ENCODE measurements at places on chromosomes 2 and 18.
A peak's percentile ranks its signal among the peaks of the same experiment; 100 is the strongest.

DNA sequence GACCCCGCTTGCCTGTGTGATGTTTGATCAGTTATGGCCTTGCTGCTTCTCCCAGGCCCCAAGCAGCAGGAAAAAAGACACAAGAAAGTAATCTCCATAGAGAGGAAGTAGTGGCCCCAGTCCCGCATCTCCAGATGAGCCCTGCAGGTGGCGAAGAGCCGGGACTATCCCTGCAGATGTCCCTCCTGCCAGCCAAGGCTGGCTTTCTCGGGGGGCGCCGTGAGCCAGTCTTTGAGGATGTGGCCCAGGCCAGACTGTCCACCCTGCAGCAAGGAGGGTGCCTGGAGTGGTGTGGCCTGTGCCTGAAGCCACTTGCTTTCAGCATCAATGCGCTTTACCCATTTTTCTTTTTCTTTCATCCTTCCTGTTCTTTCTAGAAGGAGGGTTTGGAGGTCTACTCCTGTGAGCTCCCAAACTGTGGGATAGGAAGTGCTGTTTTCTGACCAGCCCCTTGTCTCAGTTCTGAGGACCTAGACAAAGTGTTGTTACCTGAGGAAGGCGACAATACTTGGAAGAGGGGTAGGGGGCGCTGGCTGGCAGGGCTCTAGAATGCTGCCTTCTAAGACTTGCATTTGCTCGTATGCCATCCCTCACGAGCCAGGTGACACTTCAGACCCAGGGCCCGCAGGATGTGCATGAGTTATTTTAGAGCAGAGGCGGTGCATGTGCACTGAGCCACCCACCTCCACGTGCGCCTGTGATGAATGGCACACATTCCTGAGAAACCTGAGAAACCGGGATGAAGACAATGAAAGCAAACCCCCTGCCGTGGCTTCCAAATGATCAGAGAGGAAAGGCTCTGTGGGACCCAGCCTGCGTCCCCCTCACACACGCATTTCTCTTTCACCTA, 255.8 kb downstream of the FBXO15 start:
- no peak for DNase-seq

GRCh38 chr2:17422061-17422460, 96.2 kb downstream of the RAD51AP2 start:
- no peak for DNase-seq

DNA sequence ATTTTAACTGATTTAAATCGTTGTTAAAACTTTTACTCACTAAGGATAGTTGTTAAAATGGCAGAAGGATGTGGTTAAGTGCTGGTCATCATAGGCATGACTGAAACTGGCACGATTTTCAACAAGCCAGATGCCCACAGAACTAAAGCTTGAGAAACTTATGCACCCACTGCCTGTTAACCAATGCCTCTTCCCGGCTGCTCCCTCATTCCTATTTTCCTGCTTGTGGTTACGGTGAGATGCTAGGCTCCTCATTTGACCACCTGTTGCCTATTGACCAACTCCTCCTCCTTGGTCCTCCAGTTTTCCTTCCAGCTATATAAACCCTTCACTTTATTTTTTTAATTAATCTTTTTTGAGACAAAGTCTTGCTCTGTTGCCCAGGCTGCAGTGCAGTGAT, 238.7 kb downstream of the TFCP2L1 start:
- DNase-seq = no peak

GRCh38 chr2:42089340-42089925, 41.6 kb downstream of the PKDCC start:
- peak; percentile 43 for DNase-seq

- no peak for DNase-seq
These were observed 28.6 kb downstream of the PCBP1 start for GRCh38 chr2:70115646-70116442.

- DNase-seq = no peak
These were observed 106.2 kb downstream of the CYRIA start for GRCh38 chr2:16559278-16560067.

- DNase-seq = no peak
These were observed 330.2 kb downstream of the RBM43 start for GRCh38 chr2:150931451-150931850.

GRCh38 chr18:46084431-46084830, 12.4 kb upstream of the PSTPIP2 start:
- no peak for DNase-seq

GRCh38 chr2:63522950-63523349, 65.3 kb downstream of the WDPCP start:
- DNase-seq = no peak

DNA sequence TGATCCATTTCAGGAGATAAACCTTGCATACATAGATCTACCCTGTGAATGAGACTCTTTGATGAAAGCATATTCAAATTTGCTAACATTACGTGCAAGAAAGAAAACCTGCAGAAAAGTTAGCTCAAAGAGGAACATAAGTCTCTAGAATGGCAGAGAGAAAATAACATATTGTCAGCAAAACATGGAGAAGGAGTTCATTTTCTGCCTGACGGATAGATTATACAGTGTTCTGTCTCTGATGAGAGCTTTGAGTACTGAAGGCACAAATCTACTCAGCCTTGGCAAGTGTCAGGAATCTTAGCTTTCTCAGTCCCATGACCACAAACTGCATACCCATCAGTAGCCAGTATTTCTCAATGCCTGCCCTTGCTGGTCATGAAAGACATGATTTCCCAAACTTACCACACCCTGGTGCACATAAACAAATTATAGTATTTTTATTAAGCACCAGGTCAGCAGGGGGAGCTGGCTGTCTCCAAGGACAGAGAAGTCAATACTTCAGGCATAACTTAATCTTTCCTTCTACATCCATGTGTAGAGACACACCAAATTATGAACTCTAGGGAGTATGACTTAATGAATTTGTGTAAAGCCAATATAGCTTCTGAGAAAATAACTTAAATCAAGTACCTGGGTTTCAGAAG, 401.2 kb upstream of the SOX11 start:
- DNase-seq = no peak

DNA sequence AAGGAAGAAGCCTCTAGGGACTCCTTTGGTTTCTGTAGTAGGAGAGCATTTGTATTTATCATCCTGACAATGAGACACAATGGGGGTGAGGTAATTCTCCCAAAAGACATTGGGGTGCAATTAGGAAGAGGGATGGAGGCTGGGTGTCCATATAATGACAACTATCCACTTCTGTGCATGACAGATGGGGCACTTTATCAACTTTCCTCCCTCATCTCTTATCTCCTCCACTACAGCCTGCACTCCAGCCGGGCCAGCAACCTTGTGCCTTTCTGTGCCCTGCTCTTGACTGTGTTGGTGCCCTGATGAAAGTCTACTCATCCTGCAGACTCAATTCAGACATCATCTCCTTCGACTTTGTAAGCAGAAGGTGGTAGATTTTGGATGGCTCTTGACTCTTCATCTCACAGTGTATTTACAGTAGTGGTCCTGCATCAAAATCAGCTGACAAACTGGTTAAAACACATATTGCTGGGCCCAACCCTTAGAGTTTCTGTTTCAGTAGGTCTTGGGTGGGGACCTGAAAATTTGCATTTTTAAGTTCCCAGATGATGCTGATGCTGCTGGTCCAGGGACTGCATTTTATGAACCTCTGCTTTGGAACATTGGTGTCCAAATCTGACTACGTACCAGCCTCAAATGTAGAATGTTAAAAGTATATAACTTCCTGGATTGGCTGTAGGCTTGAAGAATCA, 40.8 kb upstream of the CFAP36 start:
- DNase-seq = no peak

GRCh38 chr18:57784034-57784800, 18.9 kb downstream of the ATP8B1 start:
- no peak for DNase-seq

GRCh38 chr18:72811047-72811446, 56.7 kb downstream of the NETO1 start:
- no peak for DNase-seq

DNA sequence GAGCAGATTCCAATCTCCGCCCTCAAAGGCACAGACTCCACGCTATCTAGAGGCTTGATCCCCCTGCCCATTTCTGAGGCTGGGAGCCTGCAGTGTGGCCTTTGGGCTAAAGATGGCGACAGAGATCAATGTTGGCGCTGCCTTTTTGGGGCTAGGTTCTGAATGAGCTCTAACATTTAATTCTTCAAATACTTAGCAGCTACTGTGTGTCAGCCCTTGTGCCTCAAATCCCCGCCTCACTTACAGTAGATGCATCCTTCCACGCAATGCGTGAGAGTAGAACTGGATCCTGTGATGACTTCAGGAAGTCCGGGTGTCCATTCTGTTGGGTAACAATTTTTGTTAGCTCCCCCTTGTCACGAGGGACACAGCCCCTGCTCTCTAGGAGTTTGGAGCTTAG, 12.4 kb downstream of the IL1F10 start:
- peak; percentile 60 for DNase-seq

GRCh38 chr2:238267341-238267710, 21.1 kb downstream of the PER2 start:
- no peak for DNase-seq

DNA sequence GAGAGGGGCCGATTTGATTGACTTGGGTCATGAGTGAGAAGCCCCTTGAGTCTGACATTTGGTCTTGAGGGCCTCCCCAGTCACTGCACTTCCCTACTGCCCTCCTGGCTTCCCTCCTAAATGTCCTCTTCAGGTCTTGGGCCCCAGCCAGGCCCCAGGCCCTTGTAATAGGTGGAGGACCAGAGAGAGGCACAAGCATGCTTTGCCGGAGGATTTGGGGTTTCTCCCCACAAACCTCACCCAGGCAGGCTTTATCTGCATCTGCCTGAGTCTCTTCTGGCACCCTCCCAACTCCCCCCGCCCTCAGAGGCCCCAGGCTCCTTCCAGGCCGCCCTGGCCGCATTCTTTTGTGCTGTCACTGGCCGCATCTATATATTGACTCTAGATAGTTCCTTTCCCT, 270.7 kb downstream of the HAUS1 start:
- no peak for DNase-seq

GRCh38 chr2:216695401-216695821, at the start of gene IGFBP5:
Gene IGFBP5, minus strand, starts transcription at chr2:216695549. Its CDS starts 774 bp downstream, at chr2:216694775.
- no peak for DNase-seq

DNA sequence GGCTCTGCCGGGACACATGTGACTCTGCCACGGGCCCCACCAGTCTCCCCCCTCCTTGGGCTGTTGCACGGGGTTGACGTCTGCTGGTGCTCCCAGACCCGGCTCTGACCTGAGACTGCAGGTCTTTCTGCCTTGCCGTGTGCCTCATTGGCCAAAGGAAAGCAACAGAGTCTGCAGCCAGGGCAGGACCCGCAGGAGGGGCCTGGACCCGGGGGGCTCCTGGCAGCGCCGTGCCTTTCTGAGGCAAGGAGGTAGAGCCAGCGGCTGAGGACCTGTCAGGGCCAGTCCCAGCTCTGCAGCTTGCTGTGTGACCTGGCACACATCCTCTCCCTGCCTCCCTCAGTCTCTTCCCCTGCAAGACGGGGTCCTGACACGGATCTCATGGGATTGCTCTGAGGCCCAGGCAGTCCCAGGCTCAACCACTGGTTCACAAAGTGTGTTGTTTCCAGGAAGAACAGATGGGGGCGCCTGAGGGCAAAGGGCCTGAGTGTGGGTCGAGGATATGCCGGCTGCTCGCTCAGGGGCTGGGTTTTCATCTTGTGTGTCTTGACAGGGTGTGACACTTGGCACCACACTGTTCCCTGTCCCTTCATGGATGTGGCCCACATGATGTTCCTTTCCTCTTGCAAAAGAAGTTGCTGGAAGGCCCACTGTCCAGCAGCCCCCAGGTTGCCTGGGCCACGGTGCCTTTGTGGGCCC, 9.0 kb downstream of the CAPN10 start:
- DNase-seq = peak; percentile 26

DNA sequence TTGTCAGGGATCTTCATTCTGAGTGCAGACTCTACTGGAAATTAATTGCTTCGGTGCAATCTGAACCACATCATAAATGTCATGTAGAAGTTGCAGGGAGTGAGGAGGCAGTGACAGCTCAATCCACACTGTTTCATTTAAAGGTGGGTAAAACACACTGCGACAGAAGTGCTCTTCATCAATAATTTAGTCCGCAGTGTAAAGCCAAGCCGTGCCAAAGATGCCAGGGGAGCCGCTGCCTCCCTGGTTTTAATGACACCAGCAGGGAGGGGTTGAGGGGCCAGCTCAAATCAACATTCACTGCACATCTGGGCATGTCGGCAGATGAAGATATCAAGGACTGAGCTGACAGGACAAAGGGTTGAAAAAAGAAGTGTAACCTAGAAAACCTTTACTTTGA, 305.7 kb upstream of the VRK2 start:
- DNase-seq = no peak

- no peak for DNase-seq
These were observed 187.8 kb upstream of the TNP1 start for GRCh38 chr2:217047631-217048030.

DNA sequence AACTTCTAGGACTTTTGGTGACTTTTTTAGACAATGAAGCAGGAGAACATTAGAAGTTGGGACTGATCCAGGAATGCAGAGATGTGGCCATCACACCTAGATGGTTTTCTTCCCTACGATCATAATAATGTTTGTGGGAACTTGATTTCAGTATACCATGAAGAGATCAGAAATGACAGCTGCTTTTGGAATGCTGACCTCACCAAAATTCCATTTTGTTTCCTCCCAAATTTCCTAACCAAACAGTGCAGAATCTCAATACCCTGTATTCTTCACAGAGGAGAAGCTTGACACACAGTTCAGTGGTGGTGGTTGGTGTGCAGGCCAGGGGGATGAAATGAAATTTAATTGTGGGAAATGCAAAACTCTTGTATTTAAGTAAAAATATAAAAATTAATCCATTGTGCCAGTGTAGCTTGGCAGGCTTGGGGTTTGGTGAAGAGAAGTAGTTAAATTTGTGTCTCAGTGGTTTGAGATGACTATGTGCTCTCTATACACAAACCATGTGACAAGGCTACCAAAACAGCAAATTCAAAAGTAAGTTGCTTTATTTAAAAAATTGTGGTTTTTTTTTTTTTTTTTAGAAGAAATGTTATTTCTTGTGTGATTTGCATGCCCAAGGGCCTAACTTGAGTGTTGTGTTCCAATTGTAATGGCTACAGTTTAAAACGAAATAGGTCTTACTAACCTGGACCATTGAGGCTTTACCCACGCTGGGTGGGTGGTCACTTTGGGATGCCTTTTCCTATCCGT, 252.4 kb downstream of the LPIN1 start:
- DNase-seq = no peak

- peak; percentile 20 for DNase-seq
These were observed 562 bp downstream of the TWSG1 start for GRCh38 chr18:9334973-9335696.

GRCh38 chr2:194686569-194686968, 970.5 kb upstream of the SLC39A10 start:
- DNase-seq = no peak

- no peak for DNase-seq
These were observed 13.5 kb downstream of the ANKRD12 start for GRCh38 chr18:9150121-9150520.
